ENCODE measurements at places on chromosomes 2 and 18.

- no peak for DNase-seq
Observed at GRCh38 chr2:160033732-160034392, 28.6 kb downstream of the PLA2R1 start.

- no peak for DNase-seq
Observed at GRCh38 chr2:19751631-19752030, 150.2 kb downstream of the TTC32 start.

DNA sequence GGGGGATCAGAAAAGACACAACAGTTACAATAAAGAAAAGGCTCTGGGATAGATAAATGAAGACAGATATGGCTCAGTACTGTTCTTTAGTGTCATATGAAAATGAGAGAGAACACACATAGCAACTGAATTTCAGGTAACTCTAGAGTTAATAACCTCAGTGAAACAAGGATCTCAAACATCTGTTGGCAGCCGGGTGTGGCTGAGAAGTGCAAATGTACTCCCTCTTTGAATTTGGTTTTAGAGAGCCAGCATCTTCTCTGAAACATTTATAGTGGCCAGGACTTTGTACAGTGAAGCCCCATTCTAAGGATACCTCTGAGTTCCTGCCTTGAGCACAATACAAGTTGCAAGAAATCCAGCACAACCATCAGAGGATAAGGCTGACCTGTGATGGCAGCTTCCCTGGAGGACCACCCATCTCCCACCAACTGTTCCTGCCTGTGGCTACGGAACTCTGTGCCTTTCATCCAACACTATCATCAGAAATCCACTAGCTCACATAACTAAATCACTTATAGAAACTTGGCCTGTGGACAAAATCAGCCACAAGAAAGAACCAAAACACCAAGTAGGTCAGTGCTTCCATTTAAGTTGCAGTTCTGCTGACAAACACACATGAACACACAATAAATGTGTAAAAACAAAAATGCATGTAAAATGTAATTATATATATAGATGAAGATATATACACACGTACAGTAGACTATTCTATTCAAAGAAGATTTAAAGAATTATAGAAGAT, 37.3 kb upstream of the PEX13 start:
- DNase-seq: no peak

DNA sequence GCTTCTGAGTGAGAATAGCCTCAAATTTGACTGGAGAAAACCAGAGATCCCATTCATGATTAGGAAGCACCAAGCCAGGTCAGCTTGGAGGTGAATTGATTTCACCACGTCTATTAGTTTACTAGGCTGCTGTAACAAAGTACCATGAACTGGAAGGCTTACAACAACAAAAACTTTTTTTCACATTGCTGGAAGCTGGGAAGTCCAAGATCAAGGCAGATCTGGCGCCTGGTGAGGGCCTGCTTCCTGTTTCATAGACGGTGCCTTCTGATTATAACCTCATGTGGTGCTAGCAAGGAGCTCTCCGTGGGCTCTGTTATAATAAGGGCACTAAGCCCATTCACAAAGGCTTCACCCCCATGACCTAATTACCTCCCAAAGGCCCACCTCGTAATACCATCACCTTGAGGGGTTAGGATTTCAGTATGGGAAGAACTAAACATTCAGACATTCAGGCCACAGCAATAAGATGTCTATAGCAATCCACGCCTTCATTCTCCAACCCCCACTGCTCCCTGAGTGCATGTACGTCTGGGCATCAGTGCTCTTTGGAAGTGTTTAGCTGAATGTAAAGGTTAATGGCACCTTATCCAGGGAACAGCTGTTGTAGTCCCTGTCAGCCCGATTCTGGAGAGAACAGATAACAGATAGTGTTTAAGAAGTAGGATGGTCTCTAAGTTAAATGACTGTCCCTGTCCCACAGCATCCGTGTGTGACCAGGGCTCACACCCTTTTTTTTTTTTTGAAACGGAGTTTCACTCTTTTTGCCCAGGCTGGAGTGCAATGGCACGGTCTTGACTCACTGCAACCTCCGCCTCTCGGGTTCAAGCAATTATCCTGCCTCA, 89.2 kb downstream of the SOCS6 start:
- DNase-seq: no peak

- DNase-seq: no peak
Observed at GRCh38 chr2:189585226-189585756, 4.7 kb upstream of the SLC40A1 start.

GRCh38 chr2:227703961-227704360, 13.9 kb downstream of the SLC19A3 start:
- DNase-seq: no peak

DNA sequence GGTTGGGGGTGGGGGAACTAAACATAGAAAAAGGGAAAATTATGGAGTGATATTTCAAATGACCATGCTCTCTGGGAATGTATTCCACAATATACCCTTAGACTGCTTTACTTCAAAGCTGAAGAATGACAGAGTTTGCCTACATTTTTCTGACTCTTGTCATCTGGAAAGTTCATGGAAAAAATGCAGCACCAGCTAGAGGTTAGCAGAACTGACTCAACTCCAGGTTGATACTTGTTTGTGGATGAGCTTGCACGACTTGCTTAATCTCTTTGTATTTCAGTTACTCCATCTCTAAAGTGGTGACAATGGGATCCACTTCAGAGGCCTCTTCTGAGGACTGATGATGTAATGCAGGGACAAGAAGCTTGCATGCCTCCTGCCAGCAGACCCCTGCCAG, 824.0 kb upstream of the ID2 start:
- DNase-seq: no peak

GRCh38 chr18:12991821-12992179, 638 bp downstream of the CEP192 start:
- DNase-seq: no peak

- no peak for DNase-seq
Observed at GRCh38 chr2:138244501-138244925, 257.1 kb upstream of the SPOPL start.

DNA sequence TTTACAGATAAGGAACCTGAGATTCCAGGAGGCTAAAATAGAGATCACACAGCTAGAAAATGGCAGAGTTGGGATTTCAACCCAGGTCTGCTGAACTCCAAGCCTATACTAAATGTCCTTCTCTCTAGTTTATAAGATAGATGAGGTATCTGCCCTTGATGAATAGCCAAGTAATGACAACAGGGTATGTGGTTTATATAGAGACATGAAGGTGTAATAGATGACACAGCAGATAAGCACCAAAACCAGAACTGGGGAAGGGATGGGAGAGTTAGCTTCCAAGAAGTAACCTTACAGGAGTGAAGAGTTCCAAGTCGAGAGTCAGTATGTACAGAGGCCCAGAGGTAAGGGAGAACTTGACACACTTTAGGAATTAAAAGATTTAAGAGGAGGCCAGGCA, 104.7 kb upstream of the UBXN4 start:
- DNase-seq: no peak

DNA sequence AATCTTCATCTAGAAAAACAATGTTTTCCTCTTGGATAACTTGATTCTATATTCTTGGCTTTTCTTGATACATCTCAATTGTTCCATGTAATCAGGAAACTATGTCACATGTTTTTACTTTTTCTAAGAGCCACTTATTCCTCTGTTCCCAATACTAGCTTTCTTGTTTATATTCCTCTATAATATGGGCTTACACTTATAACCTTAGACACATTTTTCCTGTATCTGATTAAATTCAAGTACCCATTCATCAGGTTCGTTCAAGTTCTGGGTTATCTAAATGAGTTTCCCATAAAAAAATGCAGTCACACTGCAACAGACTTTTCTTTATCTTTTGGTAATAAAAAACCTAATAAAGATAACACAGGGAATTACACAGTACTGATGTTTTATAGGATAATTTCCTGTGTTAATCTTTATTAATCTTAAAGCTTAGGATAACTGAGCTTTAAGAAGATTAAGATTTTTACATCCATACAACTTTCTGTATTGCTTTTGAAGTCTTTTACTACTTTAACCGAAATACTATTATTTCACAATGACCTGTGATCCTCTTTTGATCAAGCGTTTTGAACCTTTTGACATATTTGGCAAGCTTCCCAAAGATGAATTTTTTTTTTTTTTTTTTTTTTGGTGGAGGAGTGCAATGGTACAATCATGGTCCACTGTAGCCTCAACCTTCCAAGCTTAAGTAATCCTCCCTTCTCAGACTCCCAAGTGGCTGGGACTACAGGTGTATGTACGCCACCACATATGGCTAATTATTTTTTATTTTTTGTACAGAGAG, 44.3 kb upstream of the C2orf66 start:
- DNase-seq: no peak

DNA sequence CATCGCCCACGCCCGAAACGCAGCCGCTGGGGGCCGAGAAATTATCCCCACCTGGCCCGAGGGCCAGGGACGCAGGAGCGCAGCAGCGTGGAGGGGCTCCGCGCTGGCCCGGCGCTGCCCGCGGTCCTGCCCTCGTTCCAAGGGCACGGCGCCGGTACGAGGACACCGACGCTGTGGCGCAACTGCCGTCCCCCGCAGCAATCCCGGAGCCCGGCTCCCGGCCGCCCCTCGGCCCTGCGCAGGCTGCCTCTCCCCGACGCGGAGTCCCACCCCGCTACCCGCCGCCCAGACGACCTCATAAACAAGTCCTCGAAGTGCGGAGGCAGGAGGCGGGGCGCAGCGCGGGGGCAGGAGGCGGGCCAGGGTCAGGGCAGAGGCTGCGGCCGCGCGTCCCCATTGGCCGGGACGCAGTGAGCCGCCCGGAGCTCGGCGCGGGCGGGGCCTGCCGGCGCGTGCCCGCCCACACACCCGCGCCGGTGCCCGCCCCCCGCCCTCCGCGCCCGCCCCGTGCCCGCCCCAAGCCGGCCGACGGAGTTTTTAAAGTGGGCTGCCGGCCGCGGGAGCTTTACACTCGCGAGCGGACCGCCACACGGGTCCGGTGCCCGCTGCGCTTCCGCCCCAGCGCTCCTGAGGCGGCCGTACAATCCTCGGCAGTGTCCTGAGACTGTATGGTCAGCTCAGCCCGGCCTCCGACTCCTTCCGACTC, at the start of gene EPAS1:
Gene EPAS1 (plus strand): TSS at position 568 of the 706 bp plus-strand sequence. CDS start 505 bp downstream, outside the sequence.
- DNase-seq: peak; percentile 70

DNA sequence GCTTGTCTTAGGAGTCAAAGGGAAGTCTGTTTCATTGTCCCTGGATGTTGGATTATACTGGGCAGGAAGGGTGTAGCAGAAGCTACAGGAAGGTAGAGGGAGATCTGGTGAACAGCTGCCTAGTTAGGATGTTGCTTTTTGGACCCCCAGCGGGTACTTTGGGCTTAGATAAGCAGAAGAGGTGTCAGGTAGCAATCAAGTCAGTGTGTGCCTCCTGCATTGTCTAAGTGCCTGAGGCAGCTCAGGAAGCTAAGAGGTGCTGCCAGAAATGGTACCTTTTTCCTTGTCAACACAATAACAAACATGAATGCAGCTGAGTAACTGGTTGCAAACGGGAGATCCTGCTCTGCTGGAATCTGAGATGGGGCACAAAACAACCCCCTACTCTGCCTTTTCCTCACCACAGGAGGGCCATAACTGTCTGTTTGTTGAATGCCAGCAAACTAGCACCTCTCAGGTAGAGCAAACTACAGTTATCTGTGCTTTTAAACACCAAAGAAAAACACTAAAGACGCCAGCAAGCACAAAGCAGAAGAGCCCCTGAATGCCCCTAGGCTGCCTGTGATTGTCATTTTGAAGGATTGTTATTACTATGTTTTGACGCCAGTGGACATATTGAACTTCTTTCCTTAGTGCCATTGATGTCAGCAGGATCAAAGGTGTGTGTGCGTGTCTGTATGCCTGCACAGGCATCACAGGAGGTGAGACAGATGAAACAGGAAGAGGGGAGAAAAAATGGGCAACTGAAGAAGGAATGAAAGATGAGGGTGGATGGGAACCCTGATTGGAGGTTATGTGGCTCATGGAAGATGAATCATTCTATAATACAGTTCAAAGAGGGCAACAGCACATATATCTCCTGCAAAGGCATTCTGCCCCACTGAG, 151.4 kb downstream of the ETAA1 start:
- no peak for DNase-seq

GRCh38 chr2:25123682-25124081, 44.7 kb downstream of the POMC start:
- DNase-seq: no peak

DNA sequence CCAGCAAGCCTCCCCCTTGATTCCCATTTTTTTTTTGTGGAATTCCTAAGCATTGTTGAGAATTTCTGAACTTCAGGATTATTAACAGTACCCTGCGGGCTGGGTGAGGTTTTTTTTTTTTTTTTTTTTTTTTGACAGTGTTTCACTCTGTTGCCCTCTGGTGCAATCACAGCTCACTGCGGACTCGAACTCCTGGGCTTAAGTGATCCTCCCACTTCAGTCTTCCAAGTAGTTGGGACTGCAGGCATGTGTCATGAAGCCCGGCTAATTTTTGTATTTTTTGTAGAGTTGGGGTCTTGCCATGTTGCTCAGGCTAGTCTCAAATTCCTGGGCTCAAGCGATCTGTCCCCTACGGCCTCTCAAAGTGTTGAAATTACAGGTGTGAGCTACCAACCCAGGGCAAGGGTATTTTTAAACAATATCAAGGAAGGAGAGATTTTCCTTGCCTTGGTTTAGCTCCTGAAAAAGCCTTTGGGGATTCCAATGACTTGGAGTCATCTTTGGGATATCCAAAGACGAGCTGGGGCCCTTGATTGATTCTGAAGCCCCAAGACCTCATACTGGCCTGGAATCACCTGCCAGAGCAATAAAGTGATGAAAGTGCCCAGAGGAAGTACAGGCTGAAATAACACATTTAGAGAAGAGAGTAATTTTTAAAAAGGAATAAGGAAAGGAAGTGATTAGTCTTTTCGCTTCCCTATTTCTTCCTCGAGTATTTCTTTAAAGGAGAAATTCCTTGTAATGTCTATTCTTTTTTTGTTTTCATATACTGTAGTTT, 240.2 kb downstream of the TGIF1 start:
- DNase-seq: no peak

- DNase-seq: no peak
Observed at GRCh38 chr2:31125918-31126695, 12.1 kb downstream of the GALNT14 start.

DNA sequence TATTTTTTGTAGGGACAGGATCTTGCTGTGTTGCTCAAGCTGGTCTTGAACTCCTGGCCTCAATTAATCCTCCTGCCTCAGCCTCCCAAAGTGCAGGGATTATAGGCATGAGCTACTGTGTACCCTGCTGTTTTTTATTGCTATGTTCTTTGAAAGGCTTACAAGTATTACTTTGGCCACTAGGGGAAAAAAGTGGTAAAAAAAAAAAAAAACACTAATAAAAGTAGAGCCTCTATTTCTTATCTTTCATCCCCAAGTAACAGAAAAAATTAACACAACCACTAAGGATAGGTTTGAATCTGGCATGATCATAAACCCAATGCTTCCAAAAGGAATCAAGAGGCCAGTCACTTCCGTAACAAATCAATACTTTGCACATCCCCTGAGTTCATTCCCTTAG, 11.6 kb downstream of the NOL10 start:
- DNase-seq: no peak

- no peak for DNase-seq
Observed at GRCh38 chr18:23530195-23530594, 26.9 kb downstream of the RMC1 start.
